ENCODE measurements at places on chromosomes 4 and X.

GRCh38 chr4:151226004-151226932, 50.7 kb upstream of the PRSS48 start:
- DNase-seq: no peak

GRCh38 chr4:185115827-185116232, 27.2 kb upstream of the SLC25A4 start:
- DNase-seq: no peak

DNA sequence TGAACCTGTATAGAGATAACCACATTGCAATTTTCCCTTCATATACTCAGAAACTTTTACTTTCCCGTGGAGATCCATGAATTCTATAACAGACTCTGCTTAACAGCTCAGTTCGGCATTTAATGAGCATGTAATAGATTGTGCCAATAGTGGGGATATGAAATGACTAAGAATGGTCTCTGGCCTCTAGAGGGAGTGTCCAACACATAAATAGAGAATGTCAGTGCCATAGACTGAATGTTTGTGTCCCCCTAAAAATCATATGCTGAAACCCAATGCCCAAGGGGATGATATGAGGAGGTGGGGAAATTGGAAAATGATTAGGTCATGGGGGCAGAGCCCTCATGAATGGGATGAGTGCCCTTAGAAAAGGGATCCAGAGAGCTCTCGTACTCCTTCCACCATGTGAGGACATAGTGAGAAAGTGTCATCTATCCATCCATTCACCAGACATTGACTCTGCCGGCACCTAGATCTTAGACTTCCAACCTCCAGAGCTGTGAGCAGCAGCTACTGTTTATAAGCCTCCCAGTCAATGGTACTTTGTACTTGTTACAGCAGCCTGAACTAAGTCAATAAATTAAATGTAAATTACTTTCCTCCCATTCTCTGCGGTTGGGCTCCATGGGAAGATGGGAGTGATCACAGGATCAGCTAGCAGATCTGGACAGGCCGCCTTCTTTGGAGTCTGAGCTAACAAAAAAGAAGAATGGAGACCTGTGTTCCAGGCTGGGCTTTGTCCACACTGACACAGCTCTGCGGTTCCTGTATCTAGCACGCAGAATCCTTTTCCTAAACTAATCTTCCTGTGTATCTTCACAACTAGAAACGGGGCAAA, 28.1 kb upstream of the HPSE start:
- DNase-seq: no peak

DNA sequence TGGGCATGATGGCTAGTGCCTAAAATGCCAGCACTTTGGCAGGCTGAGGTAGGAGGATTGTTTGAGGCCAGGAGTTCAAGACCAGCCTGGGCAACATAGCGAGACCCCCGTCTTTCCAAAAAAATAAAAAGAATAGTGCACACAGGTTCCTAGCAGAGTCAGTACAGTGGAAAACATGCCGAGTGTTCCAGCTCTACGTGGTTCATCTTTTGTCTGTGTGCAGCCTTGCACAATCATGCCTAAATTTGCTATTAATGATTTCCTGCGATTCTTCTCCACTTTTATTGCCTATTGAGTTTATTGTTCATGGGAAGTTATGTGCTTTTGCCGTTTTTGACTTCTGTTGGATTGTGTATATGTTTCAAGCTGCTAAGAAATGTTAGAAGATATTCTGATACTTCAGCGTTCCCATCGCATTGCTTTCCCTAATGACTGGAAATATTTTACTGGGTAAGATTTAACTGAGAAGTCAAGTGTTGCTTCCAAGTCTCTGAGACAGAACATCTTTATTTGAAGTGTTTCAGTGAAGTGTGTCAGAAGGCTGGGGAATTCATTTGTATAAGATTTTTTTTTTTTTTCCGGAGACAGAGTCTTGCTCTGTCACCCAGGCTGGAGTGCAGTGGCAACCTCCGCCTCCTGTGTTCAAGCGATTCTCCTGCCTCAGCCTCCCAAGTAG, 11.3 kb downstream of the DOCK11 start:
- DNase-seq: no peak

DNA sequence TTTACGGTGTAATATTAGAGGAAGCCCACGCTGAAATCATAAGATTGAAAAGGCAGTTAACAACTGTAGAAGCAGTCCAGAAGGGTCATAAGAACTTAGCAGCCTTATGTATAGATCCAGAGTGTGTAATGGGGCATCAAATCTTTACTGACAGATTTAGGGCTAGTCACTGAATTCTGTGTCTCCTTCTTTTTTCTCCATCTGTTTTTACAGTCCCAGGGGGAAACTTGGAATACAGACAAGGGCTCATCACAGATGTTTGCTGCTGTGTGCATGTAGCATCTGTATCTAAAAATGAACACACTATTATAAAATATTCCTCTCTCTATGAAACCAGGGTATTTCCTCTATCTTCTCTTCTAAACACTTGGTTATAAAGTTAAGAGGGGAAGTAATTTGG, 43.9 kb downstream of the CYSLTR1 start:
- DNase-seq: no peak

GRCh38 chr4:123462007-123462406, 65.4 kb downstream of the SPRY1 start:
- no peak for DNase-seq

DNA sequence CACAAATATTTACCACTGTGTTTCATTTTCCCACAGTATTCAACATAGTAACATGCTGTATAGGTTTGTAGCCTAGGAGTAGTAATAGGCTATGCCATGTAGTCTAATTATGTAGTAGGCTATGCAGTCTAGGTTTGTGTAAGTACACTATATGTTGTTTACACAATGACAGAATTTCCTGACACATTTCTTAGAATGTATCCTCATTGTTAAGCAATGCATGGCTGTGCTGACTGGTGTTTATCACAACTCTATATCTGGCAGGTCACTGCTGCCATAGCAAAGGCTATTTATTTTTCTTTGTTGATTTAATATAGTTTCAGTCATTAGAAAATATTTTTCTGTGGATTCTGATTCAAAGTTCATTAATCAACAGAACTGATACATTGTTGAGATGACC, 108.3 kb upstream of the TEX13A start:
- no peak for DNase-seq

DNA sequence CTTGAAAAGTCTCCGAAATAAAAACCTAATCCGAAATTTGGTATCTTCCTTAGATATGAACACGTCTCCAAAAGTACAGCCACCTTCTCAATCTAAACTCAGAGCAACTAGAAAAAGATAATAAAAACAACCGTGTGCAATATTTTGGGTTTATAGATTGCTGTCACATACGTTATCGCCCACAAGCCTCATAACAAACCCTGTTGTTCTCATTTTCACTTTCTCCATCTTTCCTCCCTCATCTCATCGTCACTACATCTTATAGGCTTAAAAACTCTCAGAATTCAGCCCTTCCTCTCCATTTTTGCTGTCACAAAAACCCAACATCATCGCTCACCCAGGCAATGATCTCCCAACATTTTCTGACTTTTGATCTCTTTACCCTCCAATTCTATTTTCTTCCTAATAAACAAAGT, 448 bp upstream of the SCFD2 start:
- no peak for DNase-seq

DNA sequence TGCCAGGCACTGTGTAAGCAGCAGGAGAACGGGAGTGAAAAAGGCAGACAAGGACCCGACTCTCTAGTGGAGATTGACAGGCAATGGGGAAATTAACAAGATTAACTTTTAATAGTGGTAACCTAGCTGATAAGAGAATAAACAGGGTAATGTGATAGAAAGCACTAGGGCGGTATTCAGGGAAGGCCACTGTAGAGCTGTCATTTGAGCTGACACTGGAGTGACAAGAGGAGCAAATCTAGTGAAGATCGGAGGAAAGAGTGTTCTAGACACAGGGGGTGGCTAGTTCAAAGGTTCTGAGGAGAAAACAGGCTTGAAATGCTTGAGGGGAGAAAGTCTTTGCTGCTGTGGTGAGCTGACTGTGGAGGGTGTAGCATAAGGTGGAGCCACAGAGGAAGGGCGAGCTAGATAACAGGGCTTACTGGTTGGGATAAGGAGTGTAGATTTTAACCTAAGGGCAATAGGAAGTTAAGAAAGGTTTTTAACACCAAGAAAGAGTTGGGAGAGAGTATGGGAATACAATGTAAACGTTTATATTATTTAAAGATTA, 122.8 kb downstream of the SLC10A7 start:
- no peak for DNase-seq

DNA sequence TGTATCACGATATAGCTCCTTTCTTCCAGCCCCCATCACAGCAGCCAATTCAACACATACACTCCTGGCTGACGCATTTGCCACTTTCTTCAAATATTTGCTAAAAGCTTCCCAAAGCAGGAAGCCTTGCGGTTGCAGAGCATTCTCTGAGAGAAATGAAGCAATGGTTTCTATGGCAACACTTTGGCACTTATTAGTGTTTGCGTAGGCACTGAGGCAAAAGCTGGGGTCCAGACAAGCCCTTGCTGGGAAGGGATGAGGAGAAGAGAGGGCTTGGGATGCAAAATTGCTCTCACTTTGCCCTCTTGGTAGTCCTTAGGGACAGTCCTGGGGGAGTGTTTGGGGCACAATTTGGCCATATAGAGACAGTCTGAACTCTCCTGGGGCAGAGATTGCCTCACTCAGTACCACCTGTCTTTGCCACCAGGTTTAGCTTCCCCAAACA, 55.0 kb upstream of the PAK3 start:
- DNase-seq: peak; percentile 57

DNA sequence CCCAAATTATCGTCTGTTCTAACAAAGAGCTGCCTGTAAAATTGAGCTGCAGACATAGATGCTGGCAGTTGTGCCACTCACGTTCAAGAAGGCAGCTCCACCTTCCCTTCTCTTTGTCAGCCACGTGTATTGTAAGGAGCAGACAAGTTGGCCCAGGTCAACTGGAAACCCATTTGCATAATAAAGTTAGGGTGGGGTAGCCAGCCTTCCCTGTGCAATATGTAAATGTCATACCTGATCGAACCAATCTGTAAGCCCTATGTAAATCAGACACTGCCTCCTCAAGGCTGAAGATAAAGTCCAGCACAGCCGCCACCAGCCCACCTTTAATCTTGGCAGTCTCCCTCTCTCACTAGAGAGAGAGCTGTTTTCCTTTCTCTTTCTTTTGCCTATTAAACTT, 117.2 kb downstream of the TMEM144 start:
- DNase-seq: no peak

- peak; percentile 55 for DNase-seq
These were observed 527 bp downstream of the NOA1 start for GRCh38 chr4:56976837-56977320.

GRCh38 chr4:119124352-119124751, 11.3 kb upstream of the MYOZ2 start:
- no peak for DNase-seq

GRCh38 chrX:130321550-130321949, 18.2 kb upstream of the SLC25A14 start:
- no peak for DNase-seq

DNA sequence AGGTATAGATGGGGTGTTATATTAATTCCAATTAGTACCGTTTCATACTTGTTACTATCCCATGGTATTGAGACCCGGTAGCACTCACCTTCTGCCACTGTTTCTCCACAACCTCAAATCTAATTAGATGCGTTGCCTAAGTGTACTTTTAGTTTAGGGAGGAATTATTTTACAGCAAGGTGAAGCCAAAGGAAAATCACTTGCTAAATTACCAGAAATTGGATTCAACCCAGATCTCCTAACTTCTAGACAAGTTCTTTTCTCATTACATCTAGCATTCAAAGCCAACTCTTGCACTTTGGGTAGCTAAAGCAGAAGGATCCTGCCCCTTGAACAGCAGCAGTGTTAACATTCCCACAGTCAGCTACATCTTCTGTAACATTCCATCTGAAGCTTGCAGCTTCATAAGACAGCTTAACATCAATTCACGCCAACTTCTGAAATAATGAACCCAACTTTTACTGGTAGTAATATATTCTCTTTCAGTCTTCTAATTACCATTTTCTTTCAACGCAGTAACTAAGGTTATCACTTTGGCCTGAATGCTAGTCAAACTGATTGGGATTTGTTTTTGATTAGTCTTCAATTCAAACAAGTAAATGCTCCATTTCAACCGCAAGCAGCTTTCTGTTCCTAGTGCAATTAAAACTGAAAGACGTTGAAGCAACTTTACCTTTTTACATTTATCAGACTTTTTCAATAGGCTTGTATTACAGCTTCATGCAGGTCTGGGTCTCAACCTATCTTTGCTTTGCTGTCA, 934 bp upstream of the SEC31A start:
- DNase-seq: no peak

DNA sequence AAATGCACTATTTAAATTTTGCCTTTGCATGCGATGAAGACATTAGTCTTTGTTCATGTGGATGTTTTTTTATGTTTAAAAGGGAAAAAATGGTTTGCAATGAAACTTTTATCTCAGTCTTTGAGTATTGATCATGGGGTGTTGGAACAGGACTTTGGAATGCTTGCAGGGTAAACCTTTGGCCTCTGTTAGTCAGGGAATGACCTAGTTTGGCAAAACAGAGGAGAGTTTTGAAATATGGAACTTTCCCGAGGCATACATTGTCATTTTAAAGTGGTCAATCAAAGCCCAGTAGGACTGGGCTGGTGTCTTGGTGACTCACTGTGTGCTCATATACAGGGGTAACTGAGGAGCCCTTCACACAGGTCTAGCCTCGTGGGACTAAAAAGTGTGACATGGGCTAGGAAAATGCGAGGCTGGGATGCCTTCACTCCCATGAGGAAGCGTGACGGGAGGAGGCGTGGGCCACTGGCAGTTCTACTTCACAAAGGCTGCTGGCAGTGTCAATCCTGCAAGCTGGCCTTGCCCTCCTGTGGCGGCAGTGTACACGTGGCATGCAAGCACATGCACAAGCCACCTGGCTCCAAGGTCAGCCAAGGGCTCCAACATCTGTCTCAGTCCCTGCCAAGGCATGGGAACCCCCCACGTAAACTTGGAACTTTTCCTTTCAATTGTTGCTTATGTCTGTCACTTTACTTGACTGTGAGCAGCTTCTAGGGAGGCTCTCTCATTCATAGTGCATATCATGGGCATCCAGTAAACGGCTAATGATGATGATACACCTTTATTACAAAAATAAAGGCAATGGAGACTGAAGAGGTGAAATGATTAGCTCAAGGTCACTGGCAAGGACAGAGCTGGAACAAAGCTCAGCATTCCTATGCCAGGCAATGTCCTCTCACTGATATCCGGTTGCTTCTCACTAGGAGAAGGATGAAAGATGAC, 5.2 kb upstream of the F11 start:
- no peak for DNase-seq

GRCh38 chrX:150648296-150648940, 44.8 kb upstream of the MTMR1 start:
- DNase-seq: no peak

GRCh38 chr4:151420250-151420807, 11.4 kb downstream of the FHIP1A start:
- DNase-seq: no peak
